ENCODE measurements at places on chromosomes 13 and 19.

DNA sequence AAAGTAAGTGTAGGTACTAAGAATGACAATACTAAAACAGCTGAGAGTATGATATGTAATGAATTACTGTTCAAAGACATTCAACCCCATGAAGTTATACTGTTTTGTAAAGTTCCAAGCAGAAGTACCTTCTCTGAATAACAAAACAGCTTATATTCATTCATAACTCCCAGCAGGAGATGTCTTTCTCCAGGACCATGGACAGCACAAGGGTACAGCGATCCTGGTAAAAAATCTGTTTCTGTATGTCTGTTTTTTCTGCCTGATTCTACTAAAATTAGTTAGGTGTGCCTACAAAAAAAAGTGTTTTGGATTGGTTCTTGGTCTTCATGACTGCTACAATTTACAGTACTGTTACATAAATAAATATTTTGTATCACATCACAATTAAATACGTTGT lies 172.5 kb upstream of the SLITRK5 start:
- DNase-seq: no peak

DNA sequence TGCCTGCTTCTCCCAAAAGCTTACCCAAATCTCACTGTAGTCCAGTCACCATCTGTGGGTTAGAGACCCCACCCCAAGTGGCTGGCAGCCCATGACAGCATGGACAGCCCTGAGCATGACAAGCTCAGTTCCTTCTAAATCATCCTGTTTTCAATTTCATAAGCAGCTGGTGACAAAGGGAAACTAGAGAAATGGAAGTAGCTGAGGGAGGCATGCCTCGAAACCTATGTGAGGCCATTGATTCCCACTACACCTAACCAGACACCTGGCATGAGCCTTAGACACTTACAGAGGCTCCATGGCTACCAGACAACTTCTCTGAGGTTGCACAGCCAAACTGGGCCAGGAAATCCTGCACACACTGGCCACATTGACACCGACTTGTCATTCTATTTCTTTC lies 56.2 kb downstream of the ABCC4 start:
- no peak for DNase-seq

- no peak for DNase-seq
Measured at GRCh38 chr13:100304229-100304628, 215.3 kb downstream of the PCCA start.

GRCh38 chr13:23736541-23736940 lies 152.7 kb downstream of the MIPEP start:
- no peak for DNase-seq

- no peak for DNase-seq
Measured at GRCh38 chr13:106621833-106622232, 53.9 kb upstream of the ARGLU1 start.

DNA sequence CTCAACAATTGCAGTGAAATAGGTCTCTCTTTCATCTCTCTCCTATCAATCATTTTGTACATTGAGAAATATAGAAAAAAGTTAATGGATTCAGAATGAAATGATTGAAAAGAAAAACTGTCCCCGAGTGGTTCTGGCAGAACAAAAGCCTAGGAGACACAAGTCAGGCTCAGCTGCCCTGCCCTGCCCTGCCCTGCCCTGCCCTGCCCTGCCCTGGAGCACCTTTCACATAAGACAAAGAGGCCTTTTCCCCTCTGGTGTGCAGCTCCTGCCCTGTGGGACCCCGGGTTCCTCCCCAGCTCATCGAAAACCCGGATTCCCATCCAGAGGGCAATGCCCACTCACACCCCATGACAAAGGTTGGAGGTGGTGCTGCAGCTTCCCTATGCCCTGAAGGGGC lies 94.7 kb downstream of the TEX26 start:
- no peak for DNase-seq

Measured in colonic mucosa (tissue), 4 donors.